ENCODE measurements at places on chromosomes 6 and 20.
A peak's percentile ranks its signal among the peaks of the same experiment; 100 is the strongest.

- no peaks in the 10 kb centered on the region for H3K36me3 ChIP-seq
- no peaks in the 10 kb centered on the region for H3K4me1 ChIP-seq
- no peaks in the 10 kb centered on the region for H3K27me3 ChIP-seq
Observed at GRCh38 chr6:136180704-136181511, 69.2 kb downstream of the MTFR2 start.

DNA sequence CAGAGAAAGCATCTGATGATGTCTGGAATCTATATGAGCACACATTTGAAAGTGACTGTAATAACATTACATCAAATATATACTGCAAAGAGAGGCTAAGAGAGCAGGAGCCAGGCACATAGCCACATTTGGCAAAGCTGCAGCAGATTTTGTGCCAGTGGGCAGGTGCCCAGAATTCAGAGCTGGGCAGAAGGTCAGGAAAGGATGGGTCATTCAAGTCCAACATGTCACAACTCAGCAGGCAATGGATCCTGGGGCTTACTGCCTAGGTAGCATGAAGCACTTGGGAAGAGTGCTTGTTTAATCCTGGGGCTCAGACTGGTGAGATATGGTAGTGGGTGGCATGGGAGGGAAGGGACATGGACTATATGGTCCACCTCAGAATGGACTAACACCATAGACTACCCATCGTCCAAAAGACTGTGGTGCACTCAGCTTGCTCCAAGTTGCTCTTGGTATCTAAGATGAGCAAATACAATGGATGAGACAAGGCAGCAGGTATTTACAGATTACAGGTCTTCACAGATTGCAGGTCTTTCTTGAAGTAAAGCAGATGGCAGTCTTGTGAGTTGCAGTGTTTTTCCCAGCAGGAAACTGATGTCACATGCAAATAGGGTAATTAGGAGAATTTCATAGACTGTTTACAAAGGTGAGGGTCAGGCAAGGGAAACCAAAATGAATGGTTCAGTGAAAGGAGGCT is 31.2 kb upstream of the SHLD1 start:
- H3K27ac ChIP-seq = no peak overlapping the region
- no peak for DNase-seq
- no peaks in the 10 kb centered on the region for H3K4me1 ChIP-seq
- no peaks in the 10 kb centered on the region for H3K27me3 ChIP-seq

- H3K27ac ChIP-seq = no peak overlapping the region
- no peaks in the 10 kb centered on the region for H3K4me1 ChIP-seq
- H3K4me3 ChIP-seq = no peak overlapping the region
- no peak for DNase-seq
- peaks cover 8% of the 10 kb centered on the region for H3K27me3 ChIP-seq
Observed at GRCh38 chr6:160327981-160328380, 20.2 kb upstream of the SLC22A3 start.

GRCh38 chr6:149513915-149514314 is 29.1 kb upstream of the ZC3H12D start:
- no peak overlapping the region for H3K4me3 ChIP-seq
- no peaks in the 10 kb centered on the region for H3K4me1 ChIP-seq
- H3K36me3 ChIP-seq = peaks cover 20% of the 10 kb centered on the region
- no peak for DNase-seq
- H3K27ac ChIP-seq = no peak overlapping the region

GRCh38 chr6:73062130-73062529 is 163.2 kb downstream of the KHDC1L start:
- no peak for DNase-seq
- H3K27me3 ChIP-seq = peaks cover 45% of the 10 kb centered on the region
- no peaks in the 10 kb centered on the region for H3K4me1 ChIP-seq
- no peak overlapping the region for H3K4me3 ChIP-seq

DNA sequence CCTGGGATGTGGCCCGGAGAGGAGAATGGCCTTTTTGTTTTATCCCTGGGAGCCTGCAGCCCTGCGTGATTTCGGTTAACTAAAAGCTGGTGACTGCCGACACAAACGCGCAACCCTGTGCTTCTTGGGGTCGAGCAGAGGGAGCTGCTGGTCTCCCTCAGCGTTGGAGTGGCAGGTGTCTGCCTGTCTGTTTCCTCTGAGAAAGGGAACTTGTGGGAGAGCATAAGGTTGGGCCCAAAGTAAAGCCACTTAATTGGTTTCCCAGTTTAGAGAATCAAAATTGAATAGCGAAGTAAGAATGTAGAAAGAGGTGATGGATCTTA is 500 bp downstream of the LTV1 start:
- H3K4me1 ChIP-seq = peaks cover 4% of the 10 kb centered on the region
- peaks cover 31% of the 10 kb centered on the region for H3K36me3 ChIP-seq
- no peaks in the 10 kb centered on the region for H3K27me3 ChIP-seq
- peak overlapping the region; percentile 57 for H3K27ac ChIP-seq
- DNase-seq = no peak

DNA sequence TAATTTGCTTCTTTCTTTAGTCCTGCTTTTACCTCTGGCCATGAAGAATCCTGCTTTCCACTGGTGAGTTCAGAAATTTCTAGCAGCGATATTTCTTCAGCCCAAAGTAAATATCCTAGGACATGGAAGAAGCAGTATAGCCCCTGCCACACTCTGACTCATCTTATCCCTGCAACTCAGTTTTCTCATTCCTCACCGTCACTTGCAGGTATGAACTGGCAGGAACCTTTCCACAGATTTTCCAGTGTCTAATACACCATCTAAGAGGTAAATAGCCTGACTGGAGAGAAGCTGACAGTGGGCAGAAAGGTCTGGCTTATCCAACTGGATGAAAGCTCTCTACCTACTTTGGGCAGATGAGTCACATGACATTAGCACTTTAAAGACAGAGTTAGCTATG is 816.7 kb upstream of the FLRT3 start:
- H3K36me3 ChIP-seq = no peaks in the 10 kb centered on the region
- no peaks in the 10 kb centered on the region for H3K4me1 ChIP-seq
- no peak overlapping the region for H3K4me3 ChIP-seq

GRCh38 chr20:39853636-39854035 is 835.4 kb downstream of the MAFB start:
- no peak overlapping the region for H3K4me3 ChIP-seq
- H3K27ac ChIP-seq = no peak overlapping the region
- H3K4me1 ChIP-seq = no peaks in the 10 kb centered on the region
- no peak for DNase-seq

- peak; percentile 13 for DNase-seq
- 0 out of 2 replicates have a peak, but pooled peaks cover 3% of the 10 kb centered on the region for H3K4me1 ChIP-seq
- no peaks in the 10 kb centered on the region for H3K27me3 ChIP-seq
- no peaks in the 10 kb centered on the region for H3K36me3 ChIP-seq
Observed at GRCh38 chr20:46349035-46349741, 40.9 kb upstream of the CDH22 start.

Measured in HCT116 (cell line).